COR-L47 (cell line): ENCODE measurements at places on chromosomes 5 and 9.

DNA sequence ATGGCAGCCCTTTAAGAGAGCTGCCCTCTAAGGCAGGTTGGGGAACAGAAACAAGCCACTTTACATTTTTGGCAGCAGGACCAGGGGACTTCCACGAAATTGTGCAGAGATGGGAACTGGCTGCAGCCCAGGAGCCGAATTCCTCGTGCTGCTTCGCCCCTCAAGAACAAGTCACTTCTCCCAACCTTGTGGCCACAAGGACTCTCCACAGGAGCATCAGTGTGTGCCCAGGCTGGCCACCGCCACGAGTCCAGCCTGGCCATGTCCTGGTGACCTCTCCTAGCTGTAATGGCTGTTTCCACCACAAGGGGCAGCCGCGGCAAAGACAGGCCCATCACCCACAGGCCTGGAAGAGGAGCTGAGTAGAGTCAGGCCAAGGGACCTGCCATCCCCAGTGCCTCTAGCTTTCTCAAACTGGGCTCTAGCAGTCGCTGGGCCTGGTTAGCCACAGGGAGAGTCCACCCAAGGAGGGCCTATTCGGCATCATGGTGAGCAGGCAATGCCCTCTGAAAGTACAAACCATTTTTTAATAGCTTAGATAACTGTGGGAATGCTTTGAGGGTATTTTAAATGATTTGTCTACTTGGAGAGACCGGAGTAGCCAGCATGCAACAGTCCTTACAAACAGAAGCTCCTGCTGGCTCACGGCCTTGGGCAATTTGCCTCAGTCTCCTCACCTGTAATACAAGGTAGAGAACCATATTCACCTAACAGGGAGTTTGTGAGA lies 129.0 kb downstream of the COL23A1 start:
- DNase-seq: no peak

DNA sequence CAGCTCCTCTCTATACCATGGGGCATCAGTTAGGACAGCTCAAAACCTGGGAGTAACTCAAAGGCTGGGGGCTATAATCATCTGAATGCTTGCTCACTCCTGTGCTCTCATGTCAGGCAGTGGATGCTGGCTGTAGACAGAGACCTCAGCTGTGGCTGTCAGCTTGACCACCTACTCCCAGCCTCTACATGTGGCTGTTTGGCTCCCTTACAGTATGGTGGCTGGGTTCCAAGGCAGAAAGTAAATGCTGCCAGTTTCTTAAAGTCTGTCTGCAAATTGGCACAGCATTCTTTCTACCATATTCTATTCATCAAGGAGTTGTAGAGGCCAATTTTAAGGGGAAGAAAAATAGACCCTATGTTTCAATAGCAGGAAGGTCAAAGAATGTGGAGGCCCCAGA lies 66.9 kb downstream of the TMC1 start:
- no peak for DNase-seq

GRCh38 chr9:15541872-15542271 lies 11.0 kb upstream of the CCDC171 start:
- DNase-seq: no peak

DNA sequence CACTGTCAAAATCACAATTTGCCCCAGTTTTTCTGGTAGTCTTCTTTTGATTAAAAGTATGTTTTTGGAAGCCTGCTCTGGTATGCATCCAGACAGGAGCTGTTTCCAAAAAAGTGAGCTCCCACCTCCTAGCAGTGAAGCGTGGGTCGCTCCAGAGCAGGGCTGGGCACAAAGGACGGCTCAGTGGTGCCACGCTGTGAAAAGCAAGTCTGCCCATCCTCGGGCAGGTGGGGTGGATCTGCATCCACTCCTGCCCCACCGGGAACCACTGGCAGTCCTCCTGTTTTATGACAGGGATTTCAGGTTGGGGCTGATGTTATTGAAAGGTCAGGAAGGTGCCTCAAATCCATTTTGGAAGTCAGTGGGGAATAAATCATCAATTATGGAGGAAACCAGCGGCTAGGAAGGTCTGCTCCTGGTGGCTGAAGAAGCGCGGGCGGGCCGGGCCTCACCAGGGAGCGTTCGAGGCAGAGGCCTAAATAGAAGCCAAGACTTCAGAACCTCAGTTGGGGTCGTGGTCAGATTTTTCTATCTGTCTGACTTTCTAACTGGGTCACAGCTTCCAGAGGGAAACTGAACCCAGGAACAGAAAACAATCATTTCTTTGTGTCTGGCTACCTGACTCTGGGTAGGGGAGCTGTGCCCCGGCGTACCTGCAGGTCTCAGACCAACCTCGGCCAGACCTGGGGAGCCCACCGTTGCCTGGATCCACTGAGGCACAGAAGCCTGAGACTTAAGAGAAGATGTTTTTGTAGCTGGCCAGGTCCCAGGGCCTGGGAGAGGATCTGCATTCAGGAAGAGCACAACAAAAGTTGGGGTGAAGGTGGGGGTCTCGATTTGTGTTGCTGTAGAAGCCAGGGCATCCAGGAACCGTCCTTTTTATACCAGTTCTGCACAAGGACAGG lies 168.1 kb downstream of the PAX5 start:
- DNase-seq: no peak

DNA sequence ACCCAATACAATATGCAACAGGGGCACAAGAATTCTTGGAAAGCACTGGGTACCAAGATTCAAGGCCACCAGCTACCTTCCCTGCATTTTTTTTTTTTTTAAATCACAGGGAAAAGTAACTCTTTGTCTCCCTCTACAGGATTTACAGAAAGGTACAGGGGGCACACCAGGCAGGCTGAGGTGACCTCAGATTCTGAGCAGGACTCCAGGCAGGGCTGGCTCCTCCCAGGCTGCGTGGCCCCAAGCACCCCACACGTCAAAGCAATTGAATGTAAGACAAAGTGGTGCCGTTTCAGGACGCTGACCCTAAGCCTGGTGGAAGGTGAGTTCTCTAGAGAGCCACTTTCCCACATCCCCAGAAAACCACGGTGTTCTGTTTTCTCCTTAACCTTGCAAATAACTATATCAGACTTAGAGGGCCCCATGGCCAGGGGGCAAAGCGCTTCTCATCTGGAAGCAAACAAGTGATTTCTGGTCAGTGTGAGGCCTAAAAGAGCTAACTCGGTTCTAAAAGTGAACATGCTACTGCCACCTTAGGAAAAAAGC lies 222.6 kb downstream of the ROR2 start:
- DNase-seq: peak; percentile 25

DNA sequence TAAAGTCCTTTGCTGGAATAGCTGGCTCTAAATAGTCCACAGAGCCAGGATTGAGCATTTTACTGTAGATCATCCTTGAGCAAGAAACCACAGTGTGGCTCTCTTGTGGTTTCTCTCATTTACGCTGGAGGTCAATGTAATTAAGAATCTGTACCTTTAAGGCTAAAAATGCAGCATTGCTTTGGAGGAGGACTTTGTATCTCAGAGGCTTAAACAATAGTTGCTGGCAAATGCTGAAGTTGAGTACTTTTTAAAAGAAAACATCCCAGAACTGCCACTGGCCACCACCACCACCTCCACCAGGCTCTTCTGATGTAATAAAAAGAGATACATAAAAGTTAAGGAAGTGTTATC lies 177.3 kb upstream of the ADAMTSL1 start:
- DNase-seq: no peak

DNA sequence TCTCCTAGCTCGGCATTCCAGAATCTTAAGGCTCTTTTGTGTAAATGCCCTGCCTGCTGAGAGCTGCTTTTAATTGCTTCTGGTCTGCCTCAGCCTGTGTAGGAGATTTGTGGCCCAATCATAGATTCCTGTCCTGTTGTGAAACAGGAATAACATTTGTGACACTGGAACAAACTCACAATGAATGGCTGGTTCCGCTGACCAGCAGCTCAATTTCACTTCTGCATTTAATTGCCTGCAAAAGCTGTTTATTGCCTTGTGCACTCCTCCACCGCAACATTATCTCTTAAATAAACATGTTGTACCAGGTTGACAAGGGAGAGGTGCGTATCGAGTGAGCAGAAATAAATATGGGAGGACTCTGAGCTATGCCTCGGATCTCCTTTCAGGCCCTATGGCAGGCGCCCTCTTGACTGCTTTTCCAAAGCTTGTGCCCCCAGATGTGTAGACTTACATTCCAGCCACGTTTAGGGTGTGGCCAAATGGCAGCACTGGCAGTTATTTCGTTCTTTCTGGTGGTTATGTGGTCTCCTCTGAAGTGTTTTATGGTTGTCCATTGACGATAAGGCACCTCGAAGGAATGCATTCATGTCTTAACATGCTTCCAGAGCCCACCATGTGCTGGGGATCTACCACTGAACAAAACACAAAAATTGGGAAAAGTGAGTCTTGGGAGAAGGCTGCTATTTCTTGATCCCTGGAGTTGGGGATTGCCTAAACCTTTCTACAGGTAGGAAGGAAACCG lies 58.1 kb downstream of the DMRT1 start:
- DNase-seq: no peak

DNA sequence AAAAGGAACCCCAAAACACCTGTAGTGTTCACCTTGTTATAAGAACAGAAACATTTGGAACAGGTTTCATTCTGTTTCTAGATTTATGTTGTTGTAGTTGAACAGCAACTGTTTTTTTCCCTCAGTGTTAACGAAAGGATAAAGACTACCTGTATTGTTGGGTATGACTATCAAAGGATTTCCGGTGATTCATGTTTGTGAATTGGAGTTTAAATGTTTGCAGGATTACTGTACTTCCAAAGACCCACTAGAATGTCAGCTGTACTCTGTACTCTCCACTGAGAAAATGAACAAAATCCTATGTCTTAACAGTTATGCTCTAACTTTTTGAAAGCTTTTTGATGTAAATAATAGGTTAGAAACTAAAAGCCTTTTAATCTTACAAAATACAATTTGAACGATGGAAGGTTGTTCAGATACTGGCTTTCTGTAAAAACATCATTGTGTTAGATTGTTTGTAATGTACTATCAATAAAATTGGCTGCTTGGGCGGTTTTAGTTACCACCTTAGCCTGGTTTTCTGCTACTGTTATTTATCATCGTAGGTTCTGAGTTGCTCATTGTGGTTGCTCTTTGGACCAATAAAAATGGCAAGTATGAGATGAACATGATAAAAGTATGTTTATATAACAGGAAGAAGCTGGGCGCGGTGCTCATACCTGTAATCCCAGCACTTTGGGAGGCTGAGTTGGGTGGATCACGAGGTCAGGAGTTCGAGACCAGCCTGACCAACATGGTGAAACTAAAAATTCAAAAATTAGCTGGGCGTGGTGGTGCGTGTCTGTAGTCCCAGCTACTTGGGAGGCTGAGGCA lies 44.1 kb downstream of the DCP2 start:
- no peak for DNase-seq

DNA sequence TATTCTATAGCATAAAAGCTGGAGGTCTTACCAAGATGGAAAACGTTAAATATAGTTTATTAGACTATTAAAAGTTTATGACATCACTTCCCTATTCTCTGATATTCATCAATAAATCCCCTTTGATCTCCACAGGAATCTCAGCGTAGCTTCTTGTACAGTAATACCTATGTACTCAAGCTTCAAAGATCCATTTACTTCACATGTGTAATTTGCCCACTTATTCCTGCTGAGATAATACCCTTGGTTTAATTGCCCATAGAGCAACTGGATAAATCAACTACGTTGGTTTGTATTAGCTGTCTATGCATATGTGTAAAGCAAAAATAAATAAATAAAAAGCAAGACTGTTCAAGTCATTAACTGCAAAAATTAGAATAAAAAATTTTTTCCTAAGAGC lies 219.7 kb downstream of the EFNA5 start:
- DNase-seq: peak; percentile 64

DNA sequence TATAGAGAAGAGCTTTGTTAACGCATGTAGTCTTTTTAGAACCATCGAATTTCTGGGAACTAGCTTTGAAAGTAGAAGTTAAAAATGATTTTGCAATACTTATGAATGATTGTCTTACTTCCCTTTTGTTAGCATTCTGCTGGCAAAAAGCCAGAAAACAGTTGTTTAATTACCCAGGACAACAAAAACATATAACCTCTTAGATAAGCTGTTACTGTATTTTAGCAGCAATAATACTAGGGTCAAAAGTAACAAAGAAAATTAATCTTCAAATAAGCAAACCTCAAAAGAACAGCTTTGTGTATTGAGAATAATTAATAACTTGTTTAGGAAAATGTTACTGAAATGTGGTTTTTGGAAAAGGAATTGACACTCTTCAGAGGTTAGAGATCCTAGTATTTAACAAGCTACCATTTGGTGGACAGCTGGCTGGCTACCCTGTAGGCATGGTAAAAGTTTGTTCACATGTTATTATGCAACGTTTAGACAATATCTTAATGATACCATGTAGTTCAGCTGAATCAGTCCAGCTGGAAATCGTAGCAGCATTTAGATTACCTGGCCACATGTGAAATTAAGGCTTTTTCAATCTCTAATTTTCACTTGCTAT lies 3.8 kb downstream of the FGF10 start:
- no peak for DNase-seq

GRCh38 chr5:113084402-113085083 lies 107.9 kb downstream of the DCP2 start:
- DNase-seq: no peak

DNA sequence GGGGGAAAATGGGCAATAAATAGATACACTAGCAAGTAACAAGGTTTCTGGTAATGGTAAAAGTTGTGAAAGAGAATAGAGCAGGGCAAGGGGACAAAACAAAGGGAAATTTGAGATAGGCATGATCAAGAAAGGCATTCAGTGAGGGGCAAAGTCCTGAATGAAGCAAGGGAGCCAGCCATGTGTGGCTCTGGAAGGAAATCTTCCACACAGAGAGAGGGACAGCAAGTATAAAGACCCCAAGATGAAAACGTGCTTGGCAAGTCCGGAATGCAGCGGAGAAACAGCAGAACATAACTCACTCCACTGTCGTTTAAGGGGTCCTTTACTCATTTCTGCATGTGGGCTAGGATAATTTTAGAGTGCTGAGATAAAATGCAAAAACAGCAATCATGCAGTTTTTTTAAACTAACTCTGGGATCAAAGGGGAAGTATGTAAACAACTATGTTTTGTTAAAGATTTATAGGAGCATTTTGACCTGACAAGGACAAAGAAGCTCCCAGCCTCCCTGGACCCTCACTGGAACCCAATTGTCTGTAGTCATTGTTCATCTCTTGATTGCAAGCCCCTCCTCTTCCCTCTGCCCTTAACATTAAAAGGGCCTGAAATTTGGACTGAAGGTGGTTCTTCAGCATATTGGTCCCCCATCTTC lies 22.9 kb upstream of the AOPEP start:
- DNase-seq: no peak

GRCh38 chr5:52988335-52989024 lies 672 bp upstream of the ITGA2 start:
- no peak for DNase-seq

GRCh38 chr9:69945671-69946141 lies 97.9 kb upstream of the MAMDC2 start:
- DNase-seq: no peak
